ENCODE measurements at places on chromosomes 6 and 20. TPM values are rescaled to one million over a fixed set of nuclear protein-coding genes. Genes with fewer than 3 reads are reported as not detected.

COL9A3 gene
- total RNA-seq = 0.96 TPM

C6orf15 gene
- not detected for total RNA-seq

PXMP4 gene
- total RNA-seq = 6.4 TPM

EYA4 gene
- 8.3 TPM for total RNA-seq

SMLR1 gene
- total RNA-seq = not detected
